ENCODE measurements at places on chromosomes 2 and 18. TPM values are rescaled to one million over a fixed set of nuclear protein-coding genes. Genes with fewer than 3 reads are reported as not detected.

The SCN7A gene
- total RNA-seq = 4.9 TPM

The GREB1L gene
- 66.2 TPM for total RNA-seq

The G6PC2 gene
- total RNA-seq = not detected

The KYNU gene
- total RNA-seq = 0.27 TPM

The KLHL41 gene
- total RNA-seq = 2.6 TPM

The PDE11A gene
- 14.3 TPM for total RNA-seq

The DSG4 gene
- total RNA-seq = not detected

The ABCG8 gene
- total RNA-seq = 0.27 TPM

The PTPN18 gene
- 27.0 TPM for total RNA-seq

The STON1 gene
- total RNA-seq = 11.4 TPM

The TYW5 gene
- total RNA-seq = 19.4 TPM

The DLGAP1 gene
- 78.1 TPM for total RNA-seq

The IL1RL1 gene
- total RNA-seq = 0.27 TPM

The ADRA2B gene
- not detected for total RNA-seq

The METAP1D gene
- total RNA-seq = 18.0 TPM

The UBR3 gene
- total RNA-seq = 130 TPM

The RBM44 gene
- 2.2 TPM for total RNA-seq

The EMILIN2 gene
- total RNA-seq = 4.7 TPM

The CCDC138 gene
- 30.8 TPM for total RNA-seq

The ORC4 gene
- 94.3 TPM for total RNA-seq

The CNDP1 gene
- 0.36 TPM for total RNA-seq

The IL1A gene
- total RNA-seq = 0.09 TPM

The SLC14A1 gene
- total RNA-seq = 3.7 TPM

The TMEM18 gene
- total RNA-seq = 24.9 TPM

The CAPN14 gene
- 2.8 TPM for total RNA-seq

The BMP10 gene
- not detected for total RNA-seq

The STK39 gene
- 37.4 TPM for total RNA-seq

The TRIP12 gene
- total RNA-seq = 206 TPM

The ALKAL2 gene
- total RNA-seq = 2.4 TPM

The GULP1 gene
- 70.8 TPM for total RNA-seq

The FAM124B gene
- total RNA-seq = 5.2 TPM

The SCG2 gene
- 31.7 TPM for total RNA-seq

The LHCGR gene
- 1.5 TPM for total RNA-seq

The TPO gene
- 0.27 TPM for total RNA-seq

The KCNE4 gene
- 1.5 TPM for total RNA-seq

The DAPL1 gene
- 1.6 TPM for total RNA-seq

The NEU2 gene
- not detected for total RNA-seq

The CNPPD1 gene
- total RNA-seq = 20.5 TPM

The MOCOS gene
- total RNA-seq = 0.09 TPM

The PTMA gene
- total RNA-seq = 478 TPM

The WNT6 gene
- total RNA-seq = not detected

The ABCA12 gene
- 0.09 TPM for total RNA-seq

The ITM2C gene
- total RNA-seq = 70.3 TPM

The CELF4 gene
- 62.9 TPM for total RNA-seq

The MAP3K19 gene
- 3.1 TPM for total RNA-seq

The GALR1 gene
- 1.4 TPM for total RNA-seq

The IL18RAP gene
- total RNA-seq = not detected

The CMPK2 gene
- 7.0 TPM for total RNA-seq

The RTTN gene
- 62.1 TPM for total RNA-seq

The TRIM43 gene
- total RNA-seq = 1.1 TPM

The XIRP2 gene
- total RNA-seq = 0.45 TPM

The MYO5B gene
- 5.5 TPM for total RNA-seq

The CABYR gene
- total RNA-seq = 21.6 TPM

The ASB3 gene
- total RNA-seq = 69.6 TPM

The OSR1 gene
- 8.7 TPM for total RNA-seq

The CD302 gene
- total RNA-seq = 10.3 TPM

The DNAH7 gene
- total RNA-seq = 12.1 TPM

Measured in cerebellum (tissue), 4 donors.